ENCODE measurements at places on chromosomes 4 and X.

- no peak for DNase-seq
These were observed 30.3 kb upstream of the MAP3K15 start for GRCh38 chrX:19545651-19546050.

- DNase-seq = no peak
These were observed 104.2 kb downstream of the PAPSS1 start for GRCh38 chr4:107615809-107616208.

DNA sequence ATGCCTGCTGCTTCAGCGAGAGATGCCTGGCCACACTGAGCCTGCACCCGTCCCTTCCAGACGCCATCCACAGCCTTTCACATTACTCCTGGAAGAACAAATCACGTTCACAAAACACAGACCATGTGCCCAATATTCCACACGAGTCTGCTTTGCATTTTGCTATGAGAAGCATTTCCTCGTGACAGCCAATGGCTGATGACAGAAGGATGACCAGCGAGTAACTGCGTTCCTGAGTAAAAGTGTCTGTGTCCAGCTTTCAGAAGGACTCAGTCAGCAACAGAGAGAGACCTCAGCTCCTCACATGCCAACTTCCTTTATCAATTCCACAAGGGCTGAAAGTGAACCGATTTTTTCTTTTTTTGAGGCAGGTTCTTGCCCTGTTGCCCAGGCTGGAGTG, 19.5 kb downstream of the NAT8L start:
- no peak for DNase-seq

DNA sequence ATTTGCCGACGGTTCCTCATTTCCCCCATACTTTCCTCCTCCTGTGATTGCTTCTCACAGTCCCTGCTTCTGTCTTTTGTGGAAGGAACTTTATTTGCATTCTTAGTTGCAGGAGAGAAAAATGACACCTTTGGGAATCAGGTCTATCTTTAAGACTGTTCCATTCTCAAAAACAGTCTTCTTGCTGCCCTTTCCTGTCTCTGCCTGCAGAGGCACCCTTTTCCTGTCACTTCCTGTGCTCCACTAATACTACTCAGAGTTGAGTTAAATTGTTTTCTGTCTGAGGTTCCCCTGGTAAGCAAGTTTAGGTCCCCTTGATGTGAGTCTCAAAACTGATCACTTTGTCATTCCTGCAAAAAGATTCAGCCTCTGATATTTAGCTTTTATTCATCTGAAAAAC, 208.8 kb upstream of the CLNK start:
- no peak for DNase-seq

DNA sequence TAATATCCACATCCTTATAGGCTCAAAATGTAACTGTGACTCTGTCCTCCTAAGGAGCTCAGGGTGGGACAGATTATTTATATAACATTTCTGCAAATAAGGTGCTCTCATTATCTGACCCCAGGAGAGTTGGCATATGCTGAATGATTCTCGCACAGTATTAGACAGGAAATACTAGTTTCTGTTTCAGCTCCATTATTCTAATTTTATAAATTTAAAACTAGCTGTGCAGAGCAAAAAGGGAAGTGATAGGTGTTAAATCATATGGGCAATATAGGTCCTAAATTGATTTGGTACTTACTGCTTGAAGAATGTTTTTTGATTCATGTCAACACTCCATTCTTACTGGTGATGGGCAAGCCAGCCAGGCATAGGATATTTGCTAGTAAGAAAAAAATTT, 141.5 kb downstream of the GLRA2 start:
- no peak for DNase-seq

GRCh38 chrX:114976292-114976691, 41.1 kb downstream of the IL13RA2 start:
- DNase-seq = no peak

GRCh38 chr4:112053825-112054350, 91.4 kb upstream of the FAM241A start:
- no peak for DNase-seq

DNA sequence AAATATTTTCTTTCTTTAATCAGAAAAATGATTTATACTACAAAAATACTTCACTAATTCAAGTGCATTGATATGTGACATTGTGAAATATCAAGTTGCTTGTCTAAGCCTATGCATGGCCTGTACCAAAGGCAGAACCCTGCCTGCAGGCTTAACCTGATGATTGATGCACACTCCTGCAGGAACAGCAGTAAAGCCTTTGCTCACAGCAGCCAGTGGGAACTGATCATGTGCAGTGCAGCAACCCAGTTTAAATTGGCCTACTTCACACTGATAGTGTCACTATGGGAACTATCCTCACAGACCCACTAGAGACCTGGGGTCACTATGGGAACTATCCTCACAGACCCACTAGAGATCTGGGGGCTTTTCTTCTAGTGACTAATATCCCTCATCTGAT, 603.8 kb downstream of the RAPGEF2 start:
- DNase-seq = no peak

- DNase-seq = no peak
These were observed 520.5 kb downstream of the GBA3 start for GRCh38 chr4:23213198-23213597.

Data from gastrocnemius medialis (tissue), 4 donors.